ENCODE measurements at places on chromosomes 12 and 14.

GRCh38 chr14:88029500-88029899, 24.6 kb downstream of the GPR65 start:
- DNase-seq: no peak

- DNase-seq: no peak
Measured at GRCh38 chr12:95972832-95973456, 23.2 kb downstream of the HAL start.

DNA sequence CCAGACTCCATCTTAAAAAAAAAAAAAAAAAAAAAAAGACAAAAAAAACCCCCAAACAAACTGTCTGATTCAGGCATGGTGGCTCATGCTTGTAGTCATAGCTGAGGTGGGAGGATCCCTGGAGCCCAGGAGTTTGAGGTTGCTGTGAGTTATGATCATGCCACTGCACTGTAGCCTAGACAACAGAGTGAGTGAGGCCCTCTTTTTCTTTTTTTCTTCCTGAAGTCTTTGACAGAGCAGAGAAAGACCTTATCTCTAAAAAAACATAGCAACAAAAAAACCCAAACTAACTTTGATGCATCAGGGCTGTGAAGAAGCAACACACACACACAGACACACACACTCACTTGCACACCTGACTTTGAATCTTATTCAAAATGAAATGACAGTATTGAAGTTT, 7.7 kb upstream of the AMN1 start:
- no peak for DNase-seq

- no peak for DNase-seq
Measured at GRCh38 chr12:8076366-8076765, 5.7 kb upstream of the NECAP1 start.

- no peak for DNase-seq
Measured at GRCh38 chr12:66320996-66321395, 18.7 kb downstream of the HELB start.

GRCh38 chr12:74780182-74780849, 242.7 kb downstream of the ATXN7L3B start:
- DNase-seq: peak; percentile 23

DNA sequence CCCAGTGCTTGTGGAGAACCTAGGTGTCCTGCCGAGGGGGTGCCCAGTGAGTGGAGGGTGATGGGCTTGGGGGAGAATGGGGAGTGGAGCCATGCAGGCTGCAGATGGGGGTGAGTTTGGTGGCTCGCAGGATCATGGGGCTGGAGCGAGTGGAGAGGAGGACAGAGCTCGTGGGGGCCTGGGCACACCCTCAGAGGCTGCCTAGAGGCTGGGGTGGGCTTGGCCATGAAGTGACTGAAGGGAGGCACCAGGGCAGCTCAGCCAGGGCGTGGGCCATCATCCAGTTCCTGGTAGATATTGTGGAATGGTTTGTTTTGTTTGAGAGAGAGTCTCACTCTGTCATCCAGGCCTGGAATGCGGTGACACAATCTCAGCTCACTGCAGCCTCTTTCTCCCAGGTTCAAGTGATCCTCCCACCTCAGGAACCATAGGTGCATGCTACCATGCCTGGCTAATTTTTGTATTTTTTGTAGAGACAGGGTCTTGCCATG, 43.4 kb upstream of the AMN start:
- DNase-seq: no peak

DNA sequence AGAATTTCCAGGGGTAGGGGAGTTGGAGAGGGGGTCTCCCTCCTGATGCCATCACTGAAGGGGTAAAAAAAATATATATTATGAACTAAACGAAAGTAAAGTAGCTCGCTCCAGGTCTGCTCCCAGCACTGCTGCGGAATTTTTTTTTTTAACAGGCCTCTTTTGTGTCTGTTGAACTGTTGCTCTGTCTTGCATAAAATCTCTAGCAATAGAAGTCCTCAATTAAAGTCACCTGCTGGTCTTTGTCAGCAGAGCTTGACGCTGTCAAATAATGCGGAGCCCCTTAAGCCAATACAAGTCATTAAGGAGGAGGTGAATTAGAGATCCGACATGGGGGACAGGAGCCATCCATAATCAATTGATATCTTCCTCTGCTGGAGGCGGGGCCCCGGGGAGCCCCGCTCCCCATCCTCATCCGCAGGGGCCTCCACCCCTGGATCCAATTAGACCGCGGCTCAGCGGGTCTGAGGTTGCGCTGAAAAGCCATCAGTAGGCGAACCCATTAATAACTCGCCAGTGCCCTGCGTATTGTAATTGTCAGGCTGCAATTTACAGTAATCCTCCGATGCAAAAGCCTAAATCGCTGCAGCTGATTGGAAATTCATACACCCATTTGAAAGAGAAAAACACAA, 85.6 kb downstream of the DICER1 start:
- no peak for DNase-seq

- DNase-seq: no peak
Measured at GRCh38 chr14:44530475-44530874, 23.4 kb upstream of the FSCB start.

GRCh38 chr12:4849795-4850345, 59.8 kb upstream of the KCNA1 start:
- no peak for DNase-seq

- DNase-seq: no peak
Measured at GRCh38 chr12:24996102-24996797, 47.3 kb upstream of the BCAT1 start.

Data from AG04449 (cell line).